B cell (primary cell): ENCODE measurements at places on chromosomes 12 and 14. TPM values are rescaled to one million over a fixed set of nuclear protein-coding genes. Genes with fewer than 3 reads are reported as not detected.

- H3K36me3 ChIP-seq, result no peaks in the 10 kb centered on the region
- no peak for DNase-seq
- no peak overlapping the region for H3K4me3 ChIP-seq
- H3K4me1 ChIP-seq, result peaks cover 3% of the 10 kb centered on the region
- H3K27me3 ChIP-seq, result peaks cover 8% of the 10 kb centered on the region
These were observed 14.7 kb downstream of the SLC2A14 start for GRCh38 chr12:7857971-7858370.

Gene NRXN3
- total RNA-seq, result not detected in 2 replicates

Gene KRT80
- total RNA-seq, result not detected in 2 replicates

Gene KRT6B
- not detected in 2 replicates for total RNA-seq

Gene CCDC184
- 0.54 and 0.66 TPM in 2 replicates for total RNA-seq

DNA sequence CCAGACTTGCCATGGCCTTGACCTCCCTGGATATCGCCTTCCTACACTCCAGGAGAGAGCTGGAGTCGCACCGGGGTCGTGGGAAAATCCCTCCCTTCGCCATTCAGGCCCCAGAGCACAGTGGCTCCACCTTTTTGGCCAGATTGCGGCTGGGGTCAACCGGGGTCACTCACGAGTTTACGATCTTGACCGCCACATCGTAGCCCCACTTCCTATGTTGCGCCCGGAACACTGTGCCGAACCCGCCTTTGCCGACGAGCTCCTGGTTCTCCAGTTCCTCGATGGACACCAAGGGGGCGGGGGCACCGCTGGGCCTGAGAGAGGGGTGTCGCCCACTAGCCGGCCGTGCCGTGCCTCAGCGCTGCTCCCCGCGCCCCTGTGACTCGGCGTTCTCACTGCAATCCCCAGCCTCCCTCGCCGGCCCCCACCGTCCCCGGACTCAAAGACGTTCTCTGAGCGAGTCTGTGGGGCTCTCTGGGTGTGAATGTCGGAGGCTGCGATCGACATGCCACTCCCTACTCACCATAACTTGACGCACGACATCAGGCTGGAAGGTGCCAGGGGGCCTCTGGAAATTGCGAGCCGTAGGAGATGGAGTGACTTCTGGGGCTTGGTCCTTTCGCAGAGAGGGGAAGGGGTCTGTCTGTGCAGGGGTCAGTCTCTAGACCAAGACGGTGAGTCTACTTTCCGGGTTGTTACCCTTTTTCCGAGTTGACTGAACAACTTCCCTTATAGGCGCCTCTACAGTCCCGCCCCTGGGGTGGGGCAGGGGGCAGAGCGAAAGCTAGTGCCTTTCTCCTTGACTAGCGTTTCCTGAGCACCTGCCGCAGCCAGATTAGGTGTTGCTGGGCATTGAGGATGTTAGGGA lies at the start of gene RIPK3:
Gene RIPK3, minus strand, starts transcription at position 708 of the 868 bp plus-strand sequence. Its CDS starts 165 bp downstream, at position 543.
- H3K4me1 ChIP-seq, result peaks cover 33% of the 10 kb centered on the region
- DNase-seq, result peak; percentile 79

DNA sequence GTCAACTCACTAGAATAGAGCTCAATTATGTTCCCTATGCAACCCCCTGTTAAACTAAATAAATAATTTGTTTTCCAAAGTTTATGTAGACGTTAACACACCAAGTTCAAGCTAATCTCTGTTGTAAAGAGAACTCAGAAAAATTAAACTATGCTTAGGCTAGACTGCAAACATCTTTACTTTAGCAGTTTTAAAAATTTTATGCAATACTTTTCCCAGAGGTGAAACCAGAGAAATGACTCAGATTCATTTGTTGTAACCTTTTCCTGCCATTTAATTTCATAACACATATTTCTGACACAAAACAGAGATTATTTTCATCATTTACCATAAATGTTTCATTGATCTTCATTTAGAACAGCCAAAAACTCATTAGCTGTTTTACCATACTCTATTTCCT lies 27.4 kb downstream of the ABCC9 start:
- no peaks in the 10 kb centered on the region for H3K27me3 ChIP-seq
- H3K27ac ChIP-seq, result no peak overlapping the region
- H3K4me1 ChIP-seq, result no peaks in the 10 kb centered on the region
- no peak for DNase-seq
- H3K4me3 ChIP-seq, result no peak overlapping the region
- no peaks in the 10 kb centered on the region for H3K36me3 ChIP-seq

GRCh38 chr12:76206677-76207072 lies 122.2 kb upstream of the NAP1L1 start:
- no peak overlapping the region for H3K4me3 ChIP-seq
- no peaks in the 10 kb centered on the region for H3K4me1 ChIP-seq
- no peaks in the 10 kb centered on the region for H3K36me3 ChIP-seq
- H3K27me3 ChIP-seq, result no peaks in the 10 kb centered on the region
- DNase-seq, result no peak

- H3K36me3 ChIP-seq, result no peaks in the 10 kb centered on the region
- no peak overlapping the region for H3K27ac ChIP-seq
- no peak overlapping the region for H3K4me3 ChIP-seq
- H3K4me1 ChIP-seq, result peaks cover 34% of the 10 kb centered on the region
- H3K27me3 ChIP-seq, result no peaks in the 10 kb centered on the region
These were observed 7.0 kb upstream of the MAP1LC3B2 start for GRCh38 chr12:116551952-116552772.

GRCh38 chr12:71194657-71195056 lies 36.9 kb upstream of the TSPAN8 start:
- no peaks in the 10 kb centered on the region for H3K4me1 ChIP-seq
- no peak overlapping the region for H3K4me3 ChIP-seq
- H3K27ac ChIP-seq, result no peak overlapping the region
- no peaks in the 10 kb centered on the region for H3K27me3 ChIP-seq

DNA sequence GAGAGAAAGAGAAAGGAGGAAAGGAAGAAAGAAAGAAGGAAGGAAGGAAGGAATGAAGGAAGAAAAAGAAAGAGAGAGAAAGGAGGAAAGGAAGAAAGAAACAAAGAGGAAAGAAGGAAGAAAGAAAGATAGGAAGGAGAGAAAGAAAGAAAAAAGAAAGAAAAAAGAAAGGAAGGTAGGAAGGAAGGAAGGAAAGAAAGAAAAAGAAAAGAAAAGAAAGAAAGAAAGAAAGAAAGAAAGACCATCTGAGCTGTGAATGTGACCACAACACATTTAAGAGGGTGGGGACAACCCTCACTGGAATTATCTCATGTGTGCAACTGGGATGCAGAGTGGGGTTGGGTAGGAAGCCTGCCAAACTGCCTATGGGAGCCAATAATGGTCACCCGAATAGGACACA lies 36.0 kb upstream of the BATF start:
- no peaks in the 10 kb centered on the region for H3K27me3 ChIP-seq
- H3K27ac ChIP-seq, result no peak overlapping the region
- no peak overlapping the region for H3K4me3 ChIP-seq
- no peaks in the 10 kb centered on the region for H3K36me3 ChIP-seq
- no peak for DNase-seq

DNA sequence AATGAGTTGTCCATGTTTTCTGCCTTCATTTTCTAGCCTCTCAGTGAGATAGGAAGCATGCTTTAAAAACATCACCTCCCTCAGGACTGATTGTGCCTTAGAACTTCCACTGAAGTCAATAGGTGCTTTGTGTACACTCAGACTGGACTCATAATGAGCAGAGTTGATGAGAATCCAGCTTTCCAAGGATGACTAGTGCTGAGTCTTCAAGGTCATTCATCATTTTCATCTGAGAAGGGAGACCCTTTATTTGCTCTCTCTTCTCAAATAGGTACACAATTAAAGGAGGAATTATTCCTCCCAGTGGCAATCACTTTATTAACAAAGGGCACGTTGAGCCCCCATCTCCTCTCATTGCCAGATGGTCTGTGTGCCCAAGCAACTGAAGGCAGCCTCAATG lies 210.9 kb upstream of the PRKD1 start:
- H3K4me1 ChIP-seq, result no peaks in the 10 kb centered on the region
- H3K36me3 ChIP-seq, result no peaks in the 10 kb centered on the region
- no peaks in the 10 kb centered on the region for H3K27me3 ChIP-seq
- no peak overlapping the region for H3K4me3 ChIP-seq
- H3K27ac ChIP-seq, result no peak overlapping the region

DNA sequence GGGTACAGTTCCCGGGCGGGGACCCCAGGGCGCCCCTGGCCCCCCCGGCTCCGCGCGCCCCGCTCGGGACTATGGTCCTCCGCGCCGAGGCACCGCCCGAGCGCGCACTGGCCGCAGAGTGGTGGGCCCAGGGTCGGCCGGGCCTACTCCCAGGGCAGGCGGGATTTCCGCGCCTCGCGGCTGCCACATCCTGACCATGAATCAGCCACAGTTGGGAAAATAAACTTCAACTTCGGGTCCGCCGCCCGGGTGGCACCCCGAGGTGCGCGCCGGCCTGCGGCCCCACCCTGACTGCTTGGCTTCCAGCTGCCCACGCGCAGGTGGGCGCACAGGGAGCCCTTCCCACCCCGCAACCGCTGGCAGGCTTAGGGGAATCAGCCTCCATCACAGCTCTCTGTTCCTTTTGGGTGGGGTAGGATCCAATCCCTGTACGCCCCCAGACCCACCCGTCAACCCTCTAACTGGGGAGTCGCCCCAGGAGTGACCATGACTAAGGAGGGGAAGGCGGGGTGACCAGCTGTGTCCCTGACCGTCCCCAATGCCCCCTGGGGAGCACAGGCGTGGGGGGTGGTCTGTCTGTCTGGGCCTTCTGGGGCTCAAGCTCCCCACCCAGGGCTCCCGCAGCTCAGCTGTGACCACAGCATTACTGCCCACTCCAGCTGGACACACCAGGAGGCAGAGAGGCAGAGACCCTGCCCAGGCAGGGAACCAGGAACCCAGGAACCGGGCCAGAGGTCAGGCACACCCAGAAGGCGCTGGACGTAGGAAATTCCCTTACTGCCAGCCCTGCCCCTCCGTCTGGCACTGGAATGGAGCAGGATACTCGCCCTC lies 678 bp downstream of the INF2 start:
- H3K4me1 ChIP-seq, result peaks cover 86% of the 10 kb centered on the region
- H3K4me3 ChIP-seq, result peak overlapping the region; percentile 31
- peak overlapping the region; percentile 72 for H3K27ac ChIP-seq
- H3K27me3 ChIP-seq, result no peaks in the 10 kb centered on the region
- no peaks in the 10 kb centered on the region for H3K36me3 ChIP-seq

Gene SCNN1A
- 0.20 TPM in 1 of 2 replicates, not detected in the other for total RNA-seq

- H3K27ac ChIP-seq, result no peak overlapping the region
- no peaks in the 10 kb centered on the region for H3K36me3 ChIP-seq
- H3K4me3 ChIP-seq, result no peak overlapping the region
- H3K27me3 ChIP-seq, result no peaks in the 10 kb centered on the region
- no peaks in the 10 kb centered on the region for H3K4me1 ChIP-seq
- DNase-seq, result no peak
These were observed 111.4 kb upstream of the TSPAN8 start for GRCh38 chr12:71269281-71269598.

DNA sequence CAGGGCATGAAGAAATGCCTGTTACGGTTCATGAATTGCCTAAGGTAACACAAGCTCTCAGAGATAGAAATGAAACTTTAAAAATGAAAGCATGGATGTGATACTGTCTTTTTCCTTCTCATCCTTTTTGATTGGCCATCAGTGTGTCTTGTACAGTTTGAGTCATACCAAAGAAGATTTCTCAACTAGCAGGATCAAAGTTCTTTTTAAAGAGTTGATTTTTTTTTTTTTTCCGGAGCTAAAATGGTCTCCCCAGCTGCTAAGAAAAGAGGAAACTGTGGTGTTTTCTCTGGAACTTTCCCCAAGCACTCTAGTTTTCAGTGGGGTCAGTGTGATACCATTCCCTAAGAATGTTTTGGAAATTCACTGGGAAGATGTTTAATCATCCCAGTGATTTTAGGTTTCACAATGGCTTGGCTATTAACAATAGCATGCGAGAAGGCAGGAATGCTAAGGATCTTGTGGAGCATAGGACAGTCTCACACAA lies 105.0 kb downstream of the ETNK1 start:
- H3K4me1 ChIP-seq, result no peaks in the 10 kb centered on the region
- H3K27me3 ChIP-seq, result no peaks in the 10 kb centered on the region
- no peak overlapping the region for H3K27ac ChIP-seq
- H3K4me3 ChIP-seq, result no peak overlapping the region
- no peaks in the 10 kb centered on the region for H3K36me3 ChIP-seq

DNA sequence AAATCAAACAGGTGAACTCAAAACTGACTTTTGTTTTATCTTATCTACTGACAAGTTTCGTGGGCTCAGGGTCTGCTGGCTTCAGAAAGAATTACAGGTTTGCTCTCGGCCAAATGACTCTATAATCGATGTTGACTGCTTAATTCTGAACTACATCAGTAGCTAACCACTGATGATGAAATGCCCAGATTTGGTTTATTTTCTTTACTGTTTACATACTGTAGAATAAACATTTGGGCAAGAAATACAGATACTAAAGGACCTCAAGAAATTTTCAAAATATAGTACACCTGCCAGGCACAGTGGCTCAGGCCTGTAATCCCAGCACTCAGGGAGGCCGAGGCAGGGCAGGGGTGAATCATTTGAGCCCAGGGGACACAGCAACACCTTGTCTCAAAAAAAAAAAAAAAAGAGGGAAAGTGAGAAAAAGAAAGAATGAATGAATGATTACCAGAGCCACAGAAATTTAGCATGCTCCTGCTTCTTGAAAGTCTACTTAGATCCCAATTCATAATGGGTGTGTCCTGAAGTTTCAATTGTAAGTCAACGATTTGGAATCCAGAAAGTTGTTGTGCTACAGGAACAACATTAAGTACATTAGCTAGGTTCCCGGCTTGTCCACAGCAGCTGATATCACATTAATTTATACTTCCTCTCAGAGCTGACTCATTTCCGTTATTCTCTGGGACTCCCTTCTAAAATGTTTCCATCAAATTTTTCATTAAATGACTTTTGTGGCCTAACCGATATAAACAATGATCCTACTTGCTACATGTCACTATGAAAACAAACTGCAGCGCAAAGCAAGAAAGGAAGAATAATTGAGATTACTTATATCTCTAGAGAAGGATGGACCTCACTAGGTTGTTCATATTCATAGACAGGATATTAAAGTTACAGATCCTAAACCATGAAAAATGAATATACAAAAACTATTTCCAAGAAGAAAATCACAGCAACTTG lies 134.3 kb downstream of the MED13L start:
- DNase-seq, result no peak
- no peak overlapping the region for H3K27ac ChIP-seq
- H3K4me3 ChIP-seq, result no peak overlapping the region
- H3K36me3 ChIP-seq, result no peaks in the 10 kb centered on the region

GRCh38 chr14:95098984-95099599 lies 58.2 kb downstream of the DICER1 start:
- no peaks in the 10 kb centered on the region for H3K27me3 ChIP-seq
- H3K36me3 ChIP-seq, result peaks cover 21% of the 10 kb centered on the region
- no peak overlapping the region for H3K4me3 ChIP-seq
- DNase-seq, result peak; percentile 32
- H3K4me1 ChIP-seq, result no peaks in the 10 kb centered on the region

Gene C12orf60
- 1.2 and 1.4 TPM in 2 replicates for total RNA-seq

Gene KRT71
- total RNA-seq, result not detected in 2 replicates
